ENCODE measurements at places on chromosomes 5 and 9. TPM values are rescaled to one million over a fixed set of nuclear protein-coding genes. Genes with fewer than 3 reads are reported as not detected.
A peak's percentile ranks its signal among the peaks of the same experiment; 100 is the strongest.

DNA sequence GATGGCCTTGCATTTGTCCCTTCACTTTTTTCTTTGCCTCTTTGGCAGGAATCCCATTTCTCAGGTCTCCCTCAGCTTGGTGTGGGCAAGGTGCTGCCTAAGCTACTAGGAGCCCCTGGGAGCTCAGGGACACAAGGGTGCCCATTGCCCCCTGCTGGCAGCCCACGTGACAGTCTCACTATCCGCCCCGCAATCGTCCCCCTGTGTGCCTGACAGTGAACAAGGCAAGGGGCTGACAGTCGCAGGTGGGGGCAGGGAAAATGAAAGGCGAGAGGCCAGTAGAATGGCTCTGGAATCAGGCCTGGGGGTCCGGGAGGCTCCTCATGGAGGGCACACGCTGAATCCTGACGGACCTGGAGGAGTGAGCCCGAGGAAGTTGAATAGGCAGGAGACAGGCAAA is 2.0 kb upstream of the PCDH12 start:
- no peaks in the 10 kb centered on the region for H3K36me3 ChIP-seq
- peaks cover 35% of the 10 kb centered on the region for H3K4me1 ChIP-seq
- H3K27ac ChIP-seq, result peak overlapping the region; percentile 81
- DNase-seq, result no peak

GRCh38 chr5:133235696-133236426 is 184.0 kb downstream of the HSPA4 start:
- H3K36me3 ChIP-seq, result no peaks in the 10 kb centered on the region
- H3K27ac ChIP-seq, result no peak overlapping the region
- peaks cover 1% of the 10 kb centered on the region for H3K27me3 ChIP-seq
- peaks cover 10% of the 10 kb centered on the region for H3K4me1 ChIP-seq

GRCh38 chr9:90956026-90956810 is 154.6 kb downstream of the SYK start:
- H3K27ac ChIP-seq, result no peak overlapping the region
- no peak for DNase-seq
- H3K4me3 ChIP-seq, result no peak overlapping the region
- peaks cover 19% of the 10 kb centered on the region for H3K36me3 ChIP-seq

DNA sequence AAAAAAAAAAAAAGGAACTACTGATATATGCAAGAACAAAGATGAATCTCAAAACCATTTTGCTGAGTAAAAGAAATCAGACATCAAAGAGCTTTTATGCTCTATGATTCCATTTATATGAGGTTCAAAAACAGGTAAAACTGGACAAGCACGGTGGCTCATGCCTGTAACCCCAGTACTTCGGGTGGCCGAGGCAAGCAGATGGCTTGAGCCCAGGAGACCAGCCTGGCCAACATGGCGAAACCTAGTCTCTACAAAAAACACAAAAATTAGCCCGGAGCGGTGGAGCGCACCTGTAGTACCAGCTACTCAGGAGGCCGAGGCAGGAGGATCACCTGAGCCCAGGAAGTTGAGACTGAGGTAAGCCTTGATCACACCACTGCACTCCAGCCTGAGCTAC is 7.8 kb downstream of the PTBP3 start:
- H3K27ac ChIP-seq, result no peak overlapping the region
- H3K27me3 ChIP-seq, result no peaks in the 10 kb centered on the region
- H3K4me1 ChIP-seq, result peaks cover 52% of the 10 kb centered on the region

SLC27A6 gene
- not detected for total RNA-seq

DNA sequence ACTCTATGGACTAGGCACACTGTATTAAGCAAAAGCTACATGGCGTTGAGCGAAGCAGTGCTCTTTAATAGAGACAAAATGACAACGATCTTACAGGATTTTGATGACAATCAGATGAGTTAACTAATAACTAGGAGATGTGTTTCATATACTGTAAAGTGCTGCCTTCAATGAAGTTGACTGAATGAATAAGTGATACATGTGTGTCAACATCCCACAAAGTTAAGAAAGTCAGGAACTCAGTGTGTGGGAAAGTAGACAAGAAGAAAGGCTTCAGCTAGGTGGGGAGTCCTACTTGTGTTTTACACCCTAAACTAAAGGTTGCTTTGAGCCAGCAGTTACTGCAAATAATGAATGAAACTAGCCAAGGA is 79.6 kb downstream of the PAPPA start:
- no peak overlapping the region for H3K4me3 ChIP-seq
- no peak for DNase-seq
- H3K27ac ChIP-seq, result no peak overlapping the region

- no peak overlapping the region for H3K27ac ChIP-seq
- H3K4me1 ChIP-seq, result peaks cover 29% of the 10 kb centered on the region
- H3K27me3 ChIP-seq, result no peaks in the 10 kb centered on the region
- H3K4me3 ChIP-seq, result no peak overlapping the region
Measured at GRCh38 chr9:137630126-137630525, 11.3 kb downstream of the EHMT1 start.

GRCh38 chr9:71748280-71748743 is 20.0 kb downstream of the CEMIP2 start:
- H3K4me3 ChIP-seq, result no peak overlapping the region
- H3K36me3 ChIP-seq, result peaks cover 62% of the 10 kb centered on the region
- no peaks in the 10 kb centered on the region for H3K27me3 ChIP-seq
- H3K4me1 ChIP-seq, result peaks cover 28% of the 10 kb centered on the region

DNA sequence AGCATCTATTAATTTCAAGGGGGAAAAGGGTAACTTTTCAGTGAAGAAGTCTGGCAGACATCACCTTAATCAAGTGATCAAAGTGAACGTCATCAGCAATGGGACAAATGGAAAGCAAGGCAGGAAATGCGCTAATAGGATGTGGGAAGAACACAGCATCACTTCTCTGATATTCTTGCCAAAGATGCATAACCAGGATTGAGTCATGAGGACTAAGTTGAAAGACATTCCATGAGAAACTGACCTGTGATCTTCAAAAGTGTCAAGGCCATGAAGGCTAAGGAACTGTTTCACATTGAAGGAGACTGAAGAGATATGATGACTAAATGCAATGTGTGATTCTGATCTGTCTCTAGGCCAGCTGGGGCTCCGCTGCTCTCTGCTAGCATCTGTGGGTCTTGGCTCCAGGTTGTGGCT is 92.9 kb downstream of the NDFIP1 start:
- no peaks in the 10 kb centered on the region for H3K4me1 ChIP-seq
- H3K27me3 ChIP-seq, result peaks cover 5% of the 10 kb centered on the region
- H3K4me3 ChIP-seq, result no peak overlapping the region

GRCh38 chr5:102956599-102956998 is 163.3 kb downstream of the GIN1 start:
- H3K27ac ChIP-seq, result no peak overlapping the region
- no peaks in the 10 kb centered on the region for H3K27me3 ChIP-seq
- no peak for DNase-seq

DNAI1 gene
- total RNA-seq, result not detected

DNA sequence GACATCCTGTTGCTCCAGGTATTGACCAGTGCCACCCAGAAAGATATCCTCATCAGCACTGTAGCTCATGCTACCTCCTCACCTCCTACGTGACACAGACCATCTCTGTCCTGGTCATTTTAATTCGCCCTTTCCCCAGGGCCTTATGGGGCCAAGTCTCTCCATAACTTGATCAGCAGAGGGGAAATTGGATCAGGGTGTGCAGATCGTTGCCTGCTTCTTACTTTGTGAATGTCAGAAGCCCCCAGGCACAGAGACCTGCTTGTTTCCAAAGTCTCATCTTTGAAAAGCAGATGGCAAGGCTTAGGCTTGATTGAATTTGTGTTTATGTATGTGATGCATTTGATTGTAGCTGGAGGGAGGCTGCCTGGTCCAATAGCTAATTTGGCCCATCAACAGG is 8.8 kb upstream of the DBH start:
- H3K27ac ChIP-seq, result no peak overlapping the region
- H3K4me3 ChIP-seq, result no peak overlapping the region
- peaks cover 2% of the 10 kb centered on the region for H3K4me1 ChIP-seq
- no peaks in the 10 kb centered on the region for H3K27me3 ChIP-seq
- DNase-seq, result no peak

CD274 gene
- total RNA-seq, result 36.7 TPM

NR5A1 gene
- not detected for total RNA-seq

GRCh38 chr5:10301266-10301665 is 6.4 kb downstream of the CMBL start:
- H3K4me1 ChIP-seq, result no peaks in the 10 kb centered on the region
- no peaks in the 10 kb centered on the region for H3K36me3 ChIP-seq
- H3K4me3 ChIP-seq, result no peak overlapping the region
- no peak overlapping the region for H3K27ac ChIP-seq

GRCh38 chr5:40227931-40228330 is 451.8 kb upstream of the PTGER4 start:
- H3K4me3 ChIP-seq, result no peak overlapping the region
- peaks cover 6% of the 10 kb centered on the region for H3K36me3 ChIP-seq
- no peak for DNase-seq
- no peaks in the 10 kb centered on the region for H3K27me3 ChIP-seq
- no peak overlapping the region for H3K27ac ChIP-seq
- H3K4me1 ChIP-seq, result peaks cover 29% of the 10 kb centered on the region

- H3K27me3 ChIP-seq, result peaks cover 12% of the 10 kb centered on the region
- H3K36me3 ChIP-seq, result no peaks in the 10 kb centered on the region
Measured at GRCh38 chr5:112143690-112144089, 275.4 kb downstream of the EPB41L4A start.

BRINP1 gene
- not detected for total RNA-seq

All from activated T-helper 2 cell treated with anti-CD3 and anti-CD28 coated beads, Interferon-gamma antibody, Interleukin-2, Interleukin-4, amounts not matched to agents 10 μg/mL and 5 μg/mL and 100 μg/mL, durations not matched to agents 14 hours and 24 hours and 36 hours (primary cell).